Right lobe of liver (tissue), 6 donors: ENCODE measurements at places on chromosomes 16 and 17. TPM values are rescaled to one million over a fixed set of nuclear protein-coding genes. Genes with fewer than 3 reads are reported as not detected.

Gene NUBP2
- total RNA-seq, result 31.9 TPM

Gene DPH1
- total RNA-seq, result 20.0 TPM

Gene RHBDL1
- total RNA-seq, result 0.55 TPM

Gene SLC47A2
- not detected for total RNA-seq

Gene TMEM220
- 26.6 TPM for total RNA-seq

- no peak for DNase-seq
- no peaks in the 10 kb centered on the region for H3K4me1 ChIP-seq
- no peak overlapping the region for H3K27ac ChIP-seq
These were observed 137.5 kb downstream of the CCDC182 start for GRCh38 chr17:57607553-57608120.

DNA sequence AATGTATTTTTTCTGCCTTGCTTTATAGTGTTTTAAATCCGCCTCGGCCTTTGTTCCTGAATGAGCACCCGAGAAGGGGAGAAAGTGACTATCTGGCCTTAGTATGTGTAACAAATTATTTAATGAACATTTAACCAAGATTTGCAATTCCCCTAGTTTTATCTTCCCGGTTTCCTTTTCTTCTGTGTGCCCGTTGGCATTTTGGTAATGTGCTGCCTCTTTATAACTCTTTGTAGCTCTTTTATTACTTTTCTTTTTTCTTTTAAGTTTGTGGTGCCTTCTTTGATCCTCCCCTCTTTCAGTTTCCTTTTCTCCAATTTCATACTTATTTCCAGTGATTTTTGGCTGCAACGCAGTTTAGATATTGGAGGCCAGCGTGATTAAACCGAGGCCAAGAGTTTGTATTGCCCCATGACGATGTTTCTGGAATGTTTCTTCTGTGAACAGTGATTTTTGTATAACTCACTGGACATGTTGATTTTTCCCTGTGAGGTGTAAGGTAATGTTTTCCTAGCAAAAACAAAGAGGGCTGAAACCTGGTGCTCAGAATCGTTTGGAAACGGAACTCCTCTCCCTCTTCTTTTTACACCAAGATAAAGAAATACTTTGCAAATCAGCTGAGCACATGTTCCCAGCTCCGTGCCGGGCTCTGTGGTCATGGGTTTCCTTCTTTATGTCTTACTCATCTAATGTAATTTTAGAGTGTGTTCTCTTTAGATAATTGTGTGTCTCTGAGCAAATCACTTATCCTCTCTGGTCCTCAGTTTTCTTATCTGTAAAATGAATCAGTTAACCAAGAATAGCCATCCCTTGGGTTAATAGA lies 344.3 kb downstream of the WWOX start:
- no peaks in the 10 kb centered on the region for H3K4me1 ChIP-seq
- no peak for DNase-seq
- H3K36me3 ChIP-seq, result no peaks in the 10 kb centered on the region
- H3K27ac ChIP-seq, result peak overlapping the region; percentile 92

GRCh38 chr17:9902120-9902519 lies 3.0 kb downstream of the RCVRN start:
- H3K27ac ChIP-seq, result no peak overlapping the region
- DNase-seq, result no peak
- no peak overlapping the region for H3K4me3 ChIP-seq

GRCh38 chr16:5928476-5929065 lies 831.0 kb upstream of the EEF2KMT start:
- H3K27ac ChIP-seq, result no peak overlapping the region
- H3K36me3 ChIP-seq, result no peaks in the 10 kb centered on the region
- no peak overlapping the region for H3K4me3 ChIP-seq
- no peaks in the 10 kb centered on the region for H3K4me1 ChIP-seq
- DNase-seq, result no peak

DNA sequence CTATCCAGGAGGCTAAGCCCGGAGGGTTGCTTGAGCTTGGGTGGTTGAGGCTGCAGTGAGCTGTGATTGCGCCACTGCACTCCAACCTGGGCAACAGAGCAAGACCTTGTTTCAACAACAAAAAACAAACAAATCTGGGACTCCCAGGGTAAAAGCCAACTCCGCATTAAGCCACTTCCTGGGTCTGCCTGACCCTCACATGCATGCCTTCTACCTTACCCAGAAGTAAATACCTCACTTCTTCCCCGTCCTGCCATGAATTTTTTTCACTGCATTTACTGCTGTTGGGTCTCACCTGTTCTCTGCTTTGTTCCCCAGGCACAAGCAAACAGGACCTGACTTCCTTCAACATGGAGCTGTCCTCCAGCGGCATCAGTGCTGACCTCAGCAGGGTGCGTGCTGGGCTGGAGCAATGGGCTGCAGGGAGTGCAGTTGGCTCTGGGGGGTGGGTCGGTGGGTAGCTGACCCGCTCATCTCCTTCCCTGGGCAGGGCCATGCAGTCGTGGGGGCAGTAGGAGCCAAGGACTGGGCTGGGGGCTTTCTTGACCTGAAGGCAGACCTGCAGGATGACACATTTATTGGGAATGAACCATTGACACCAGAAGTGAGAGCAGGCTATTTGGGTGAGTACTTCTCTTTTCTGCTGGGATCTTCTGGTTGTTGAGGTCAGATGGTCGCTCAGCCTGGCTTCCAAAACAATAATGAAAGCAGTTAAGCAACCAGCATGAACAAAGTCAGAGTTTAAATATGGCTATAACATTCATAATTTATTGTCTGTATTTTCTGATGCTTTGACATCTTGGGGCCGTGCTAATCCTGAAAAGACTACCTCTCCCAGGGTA lies 16.4 kb downstream of the ITGAL start:
- H3K36me3 ChIP-seq, result no peaks in the 10 kb centered on the region
- H3K27me3 ChIP-seq, result no peaks in the 10 kb centered on the region
- H3K4me1 ChIP-seq, result peaks cover 20% of the 10 kb centered on the region
- peak overlapping the region; percentile 9 for H3K4me3 ChIP-seq
- DNase-seq, result peak; percentile 79

DNA sequence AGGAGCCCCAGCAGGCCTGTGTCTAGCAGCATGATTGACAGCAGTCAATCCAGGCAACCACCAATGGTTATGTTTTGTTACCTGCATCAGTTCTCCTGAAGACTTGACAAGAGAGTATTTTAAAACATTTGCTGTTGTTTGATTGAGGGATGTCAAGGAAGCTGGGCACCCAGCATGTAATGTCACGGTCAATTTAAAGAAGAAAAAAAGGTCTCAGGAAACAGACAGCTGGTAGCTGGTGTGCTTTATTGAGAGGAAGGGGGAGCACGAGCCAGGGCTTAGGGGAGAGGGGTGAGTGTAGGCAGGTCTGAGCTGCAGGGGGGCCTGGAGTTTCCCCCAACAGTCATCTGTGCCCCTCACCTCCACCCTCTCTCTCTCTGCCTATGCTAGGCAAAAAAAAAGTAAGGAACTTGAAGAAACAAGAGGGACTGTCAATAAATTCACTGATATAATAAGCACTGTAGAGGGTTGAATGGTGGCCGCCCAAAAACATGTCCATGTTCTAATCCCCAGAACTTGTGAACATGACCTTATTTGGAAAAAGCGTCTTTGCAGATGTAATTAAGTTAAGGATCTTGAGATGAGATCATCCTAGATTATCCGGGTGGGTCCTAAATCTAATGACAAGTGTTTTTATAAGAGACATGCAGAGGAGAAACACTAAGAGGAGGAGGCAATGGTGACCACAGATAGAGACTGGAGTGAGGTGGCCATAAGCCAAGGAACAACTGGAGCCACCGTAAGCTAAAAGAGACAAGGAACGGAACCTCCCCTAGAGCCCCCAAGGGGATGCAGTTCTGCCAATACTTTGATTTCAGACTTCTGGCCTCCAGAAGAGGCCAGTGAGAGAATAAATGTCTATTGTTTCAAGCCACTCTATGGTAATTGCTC lies 14.5 kb downstream of the TSPOAP1 start:
- no peaks in the 10 kb centered on the region for H3K27me3 ChIP-seq
- H3K27ac ChIP-seq, result no peak overlapping the region
- no peak for DNase-seq
- no peaks in the 10 kb centered on the region for H3K4me1 ChIP-seq
- no peaks in the 10 kb centered on the region for H3K36me3 ChIP-seq

GRCh38 chr17:51590071-51590656 lies 329.8 kb downstream of the UTP18 start:
- H3K36me3 ChIP-seq, result no peaks in the 10 kb centered on the region
- H3K27ac ChIP-seq, result no peak overlapping the region
- DNase-seq, result no peak
- no peaks in the 10 kb centered on the region for H3K27me3 ChIP-seq
- H3K4me3 ChIP-seq, result no peak overlapping the region
- no peaks in the 10 kb centered on the region for H3K4me1 ChIP-seq

DNA sequence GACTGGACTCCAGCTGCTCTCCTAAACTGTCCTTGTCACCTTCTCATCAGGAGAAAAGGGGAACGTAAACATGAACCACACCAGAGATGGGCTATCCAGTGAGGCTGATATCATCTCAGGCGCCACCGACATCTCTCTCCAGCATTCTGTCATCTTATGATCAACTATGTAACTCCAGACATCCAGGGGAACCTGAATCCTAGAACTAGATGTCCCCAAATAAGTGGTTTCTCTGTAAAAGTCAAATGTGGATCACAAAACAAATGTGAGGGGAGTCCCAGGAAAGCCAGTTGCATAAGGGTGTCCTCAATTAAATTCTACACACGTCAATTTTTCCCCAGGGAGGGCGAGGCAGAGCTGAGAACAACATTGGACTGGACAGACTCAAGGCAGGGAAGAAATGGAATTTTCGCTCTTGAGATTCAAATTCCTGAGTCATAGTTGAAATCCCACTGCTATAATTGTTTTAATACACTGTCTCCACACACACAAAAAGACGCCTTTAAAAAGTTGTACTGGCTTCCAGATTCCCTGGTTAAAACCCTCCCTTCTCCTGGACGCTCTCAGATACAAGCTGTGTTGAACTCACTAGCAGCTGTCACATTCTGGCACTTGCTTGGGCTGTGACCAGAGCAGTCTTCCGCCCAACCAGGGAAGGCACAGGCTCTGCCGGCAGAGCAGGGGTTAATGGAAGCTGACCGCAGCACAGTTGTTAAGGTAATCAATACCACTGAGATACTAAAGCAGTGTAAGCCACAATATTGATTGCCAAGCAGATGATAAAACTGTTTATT lies 62.6 kb downstream of the ZFHX3 start:
- no peak overlapping the region for H3K4me3 ChIP-seq
- no peaks in the 10 kb centered on the region for H3K27me3 ChIP-seq
- H3K4me1 ChIP-seq, result no peaks in the 10 kb centered on the region
- DNase-seq, result no peak
- peak overlapping the region; percentile 34 for H3K27ac ChIP-seq
- H3K36me3 ChIP-seq, result no peaks in the 10 kb centered on the region

- no peak for DNase-seq
- H3K4me3 ChIP-seq, result no peak overlapping the region
- H3K4me1 ChIP-seq, result no peaks in the 10 kb centered on the region
- no peaks in the 10 kb centered on the region for H3K36me3 ChIP-seq
These were observed 61.0 kb upstream of the CHMP6 start for GRCh38 chr17:80930335-80931279.

GRCh38 chr17:82056729-82057621 lies 5.3 kb downstream of the GPS1 start:
- no peak overlapping the region for H3K4me3 ChIP-seq
- no peaks in the 10 kb centered on the region for H3K27me3 ChIP-seq
- no peaks in the 10 kb centered on the region for H3K36me3 ChIP-seq
- DNase-seq, result no peak

GRCh38 chr17:81411305-81411704 lies 16.0 kb downstream of the BAHCC1 start:
- no peaks in the 10 kb centered on the region for H3K4me1 ChIP-seq
- H3K36me3 ChIP-seq, result no peaks in the 10 kb centered on the region
- no peak for DNase-seq
- H3K4me3 ChIP-seq, result no peak overlapping the region
- H3K27ac ChIP-seq, result no peak overlapping the region

- H3K27me3 ChIP-seq, result no peaks in the 10 kb centered on the region
- no peaks in the 10 kb centered on the region for H3K36me3 ChIP-seq
- peaks cover 42% of the 10 kb centered on the region for H3K4me1 ChIP-seq
- no peak overlapping the region for H3K4me3 ChIP-seq
- DNase-seq, result no peak
These were observed 6.5 kb upstream of the BAHCC1 start for GRCh38 chr17:81388612-81389367.

GRCh38 chr16:49824593-49824992 lies 31.3 kb downstream of the ZNF423 start:
- H3K4me3 ChIP-seq, result no peak overlapping the region
- no peak for DNase-seq
- no peaks in the 10 kb centered on the region for H3K4me1 ChIP-seq
- no peaks in the 10 kb centered on the region for H3K36me3 ChIP-seq

DNA sequence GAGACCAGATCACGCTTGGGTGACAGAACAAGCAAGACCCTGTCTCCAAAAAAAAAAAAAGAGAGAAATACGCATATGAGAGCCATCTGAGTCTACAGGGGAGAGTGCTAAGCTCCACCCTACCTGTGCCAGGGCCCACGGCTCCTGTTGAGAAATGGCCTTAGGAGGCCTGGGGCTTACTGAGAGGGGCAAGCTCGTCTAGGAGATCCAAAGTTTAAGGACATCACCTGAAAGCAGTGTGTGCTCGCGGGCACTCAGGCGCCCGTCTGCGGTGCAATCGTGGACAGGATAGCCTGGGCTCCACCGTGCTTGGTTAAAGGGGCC lies 14.5 kb upstream of the BAIAP2 start:
- no peak overlapping the region for H3K27ac ChIP-seq
- no peak for DNase-seq

DNA sequence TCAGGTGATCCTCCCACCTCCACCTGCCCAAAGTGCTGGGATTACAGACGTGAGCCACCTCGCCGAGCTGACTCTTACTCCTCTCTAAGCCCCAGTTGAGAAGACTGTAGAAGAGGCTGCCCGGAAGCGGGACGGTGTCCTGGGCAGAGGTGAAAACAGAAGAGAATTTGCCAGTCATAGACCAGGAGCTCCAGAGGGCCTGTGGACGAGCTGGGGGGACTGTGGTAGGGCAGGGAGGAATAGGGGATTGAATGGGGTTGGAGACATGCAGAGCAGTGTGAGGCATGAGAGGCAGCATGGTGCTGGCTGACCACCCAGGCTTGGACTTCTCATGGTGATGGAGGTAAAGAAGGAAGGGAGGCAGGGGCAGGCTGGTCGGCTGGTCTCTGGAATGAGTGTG lies 17.1 kb upstream of the PHB1 start:
- DNase-seq, result no peak
- no peak overlapping the region for H3K27ac ChIP-seq
- no peaks in the 10 kb centered on the region for H3K36me3 ChIP-seq

- no peaks in the 10 kb centered on the region for H3K36me3 ChIP-seq
- peak; percentile 69 for DNase-seq
- no peaks in the 10 kb centered on the region for H3K4me1 ChIP-seq
- no peaks in the 10 kb centered on the region for H3K27me3 ChIP-seq
- peak overlapping the region; percentile 24 for H3K4me3 ChIP-seq
These were observed 23.5 kb upstream of the TOB1 start for GRCh38 chr17:50889528-50890118.

GRCh38 chr16:84115919-84116719 lies 623 bp downstream of the MBTPS1 start:
- peak; percentile 73 for DNase-seq
- H3K27me3 ChIP-seq, result no peaks in the 10 kb centered on the region
